ENCODE measurements at places on chromosomes 1 and 21.

DNA sequence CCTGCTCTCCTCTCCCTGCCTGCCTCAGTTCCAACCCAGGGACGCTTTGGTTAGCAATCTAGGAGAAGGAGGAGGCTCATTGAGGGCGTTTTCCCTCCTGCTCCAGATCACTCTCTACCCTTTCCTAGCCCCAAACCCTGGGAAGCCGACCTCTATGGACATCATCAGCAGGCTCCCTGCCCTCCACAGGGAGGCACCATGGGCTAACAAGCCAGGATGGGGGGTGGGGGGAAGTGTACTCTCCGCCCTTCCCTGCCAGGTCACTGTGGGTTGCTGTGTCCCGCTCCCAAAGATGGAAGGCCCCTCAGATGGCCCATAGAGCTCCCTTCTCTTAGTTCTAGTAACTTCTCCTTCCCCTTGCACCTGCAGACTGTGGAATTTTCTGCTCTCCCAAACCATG, 35.7 kb downstream of the KCND3 start:
- no peak for DNase-seq

DNA sequence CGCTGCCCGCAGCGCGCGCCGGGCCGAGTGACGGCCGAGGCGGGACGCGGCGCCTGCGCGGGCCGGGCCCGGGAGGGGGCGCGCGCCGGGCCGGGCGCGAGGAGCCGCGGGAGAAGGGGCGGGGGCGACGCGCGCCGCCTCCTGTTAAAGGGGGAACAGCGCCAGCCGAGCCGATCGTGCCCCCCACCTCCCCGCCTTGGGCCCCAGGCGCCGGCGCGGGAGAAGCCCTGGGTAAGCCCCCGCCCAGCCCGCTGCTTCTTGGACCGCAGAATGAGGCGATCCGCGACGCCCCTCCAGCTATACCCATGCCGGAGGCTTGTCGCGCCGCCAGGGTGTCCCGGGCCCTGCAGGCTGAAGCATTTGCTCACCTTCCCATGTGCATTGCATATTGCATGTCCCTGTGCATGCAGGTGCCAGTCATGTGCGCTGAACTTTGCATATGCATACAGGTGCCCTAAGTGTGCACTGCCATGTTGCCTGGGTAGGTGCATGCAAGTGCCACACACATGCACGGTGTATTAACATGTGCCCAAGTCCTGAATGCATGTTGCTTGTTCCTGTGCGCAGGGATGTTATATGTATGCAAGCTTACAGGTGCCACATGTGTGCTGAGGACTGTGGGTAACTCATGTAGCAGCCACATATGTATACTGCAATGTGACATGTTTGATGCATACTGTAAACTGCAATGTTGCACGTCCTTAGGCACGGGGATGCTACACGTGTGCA, at the start of gene ADGRB2:
Gene ADGRB2 (minus strand): TSS at position 29 of the 729 bp plus-strand sequence. CDS start 7,119 bp downstream, outside the sequence.
- peak; percentile 48 for DNase-seq

DNA sequence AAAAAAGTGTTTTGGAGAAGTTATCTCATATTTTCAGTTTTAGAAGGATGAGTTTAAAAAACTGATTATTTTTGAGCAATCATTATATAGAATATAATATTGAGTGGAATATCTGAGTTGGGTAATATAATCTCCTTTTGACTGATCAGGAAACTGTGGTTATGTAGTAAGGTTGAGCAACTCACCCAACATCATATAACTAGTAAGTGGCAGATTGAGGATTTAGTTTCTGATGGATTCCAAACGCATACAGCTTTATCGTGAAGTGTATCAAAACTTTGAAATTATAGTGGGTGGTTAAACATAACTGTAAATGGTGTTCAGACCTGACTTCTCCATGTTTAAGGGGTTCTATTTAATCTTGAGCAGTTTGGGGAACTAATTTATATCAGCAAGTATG, 98.6 kb downstream of the OLFM3 start:
- no peak for DNase-seq

DNA sequence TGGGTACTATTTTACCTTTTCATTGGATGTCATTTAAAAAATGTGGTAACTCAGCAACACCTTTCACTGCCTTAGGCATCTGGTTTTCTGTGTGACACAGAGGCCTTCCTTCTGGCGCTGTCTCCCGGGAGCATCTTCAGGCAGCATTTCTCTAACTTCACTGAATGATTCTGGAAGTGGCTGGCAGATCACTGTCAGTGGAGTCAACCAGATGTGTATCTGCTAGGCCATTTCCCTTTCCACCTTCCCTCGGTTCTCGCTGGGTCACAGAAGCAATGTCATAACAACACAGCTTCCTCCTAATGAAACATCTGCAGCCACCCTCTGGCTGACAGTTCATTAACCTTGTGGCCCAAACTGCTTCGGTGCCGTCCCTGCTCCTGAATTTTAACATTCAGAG, 137.8 kb downstream of the KIF26B start:
- DNase-seq = no peak

GRCh38 chr1:206521127-206521526, 13.8 kb downstream of the RASSF5 start:
- no peak for DNase-seq

DNA sequence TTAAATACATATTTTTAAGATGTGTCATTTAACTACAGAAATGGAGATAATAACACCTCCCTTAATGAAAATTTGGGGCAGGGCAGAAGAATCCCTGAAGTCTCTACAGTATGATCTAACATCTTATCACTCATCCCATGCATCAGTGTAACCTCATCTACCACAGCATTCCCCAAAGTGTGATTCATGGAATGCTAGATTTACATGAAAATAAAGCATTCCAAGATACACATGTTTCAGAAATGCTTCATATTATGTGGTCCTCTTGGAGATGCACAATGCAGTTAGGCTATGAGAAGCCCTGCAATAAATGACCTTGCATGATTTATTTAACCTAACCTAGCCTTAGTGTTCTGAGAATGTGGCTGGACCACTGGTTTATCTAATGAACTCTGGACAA, 166.9 kb upstream of the SYT6 start:
- DNase-seq = no peak

DNA sequence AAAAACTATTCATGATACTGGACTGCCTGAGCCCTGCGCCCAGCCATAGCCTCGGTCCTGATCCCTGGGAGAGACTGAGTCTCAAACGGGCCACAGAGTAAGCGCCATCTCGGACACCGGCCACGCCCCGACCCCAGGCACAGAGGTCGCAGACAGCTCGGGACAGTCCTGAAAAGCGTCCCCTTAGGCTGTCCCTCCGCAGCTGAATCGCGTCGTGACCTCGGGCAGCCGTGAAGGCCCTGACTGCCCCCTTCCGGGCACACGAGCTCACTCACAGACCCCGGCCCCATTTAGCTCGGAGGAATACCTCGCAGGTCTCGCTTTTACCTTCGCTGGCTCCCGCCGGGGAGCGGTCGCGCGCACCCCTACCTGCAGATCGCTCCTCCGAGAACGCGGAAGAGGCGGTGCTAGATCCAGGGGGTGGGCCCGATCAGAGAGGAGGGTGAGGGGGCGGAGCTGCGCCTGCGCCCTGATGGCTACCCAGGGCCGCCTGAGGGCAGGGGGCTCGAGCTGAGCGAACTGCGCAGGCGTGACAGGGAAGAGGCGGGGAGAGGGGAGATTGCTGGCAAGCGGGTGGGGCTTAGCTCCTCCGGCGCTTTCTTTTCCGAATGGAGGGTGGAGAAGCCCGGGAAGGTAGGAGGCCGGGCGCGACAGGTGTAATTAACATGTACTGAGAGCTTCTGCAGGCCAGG, at the start of gene MKNK1:
Gene MKNK1 (minus strand): TSS at position 411 of the 692 bp plus-strand sequence. CDS start 20,941 bp downstream, outside the sequence.
- DNase-seq = peak; percentile 99
